Right renal pelvis (tissue), 4 donors: ENCODE measurements at places on chromosomes 2 and 18. TPM values are rescaled to one million over a fixed set of nuclear protein-coding genes. Genes with fewer than 3 reads are reported as not detected.

DNA sequence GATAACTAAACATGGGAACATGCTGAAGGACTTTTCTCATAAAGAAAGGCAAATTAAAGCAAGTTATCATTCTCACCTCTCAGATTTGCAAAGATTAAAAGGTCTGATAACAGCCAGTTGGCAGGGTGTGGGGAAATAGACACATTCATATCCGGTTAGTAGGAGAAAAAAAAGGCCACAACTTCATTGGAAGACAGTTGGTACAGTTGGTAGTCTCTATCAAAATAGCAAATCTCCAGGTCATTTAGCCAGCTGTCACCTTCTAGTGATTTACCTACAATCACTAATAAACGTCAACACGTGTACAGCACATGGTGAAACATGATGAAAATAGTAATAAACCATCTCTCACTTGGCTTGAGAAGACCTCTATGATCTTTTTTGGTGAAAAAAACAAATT is 16.6 kb downstream of the INPP5D start:
- DNase-seq = no peak

DNA sequence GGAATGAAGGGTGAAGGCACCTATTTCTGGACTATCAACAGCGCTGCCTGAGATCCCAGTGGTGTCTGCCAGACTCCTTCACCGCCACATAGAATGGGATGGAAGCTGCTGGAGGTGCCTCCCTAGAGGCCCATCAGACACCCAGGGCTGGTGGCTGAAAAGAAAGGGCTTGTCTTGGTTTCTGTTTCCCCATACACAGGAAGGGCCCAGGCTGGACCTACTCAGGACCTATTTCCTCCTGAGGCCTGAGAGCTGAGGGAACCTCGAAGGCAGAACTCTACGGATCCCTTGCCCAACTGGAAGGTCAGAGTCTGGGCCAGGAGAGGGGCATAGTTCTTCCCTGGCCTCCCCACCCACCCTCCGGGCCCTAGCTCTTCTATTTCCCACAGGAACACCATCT is 2.9 kb upstream of the CLEC4F start:
- no peak for DNase-seq

GRCh38 chr2:241849616-241850543 is 8.8 kb downstream of the PDCD1 start:
- DNase-seq = no peak

The PDE1A gene
- 19.7 TPM for polyA plus RNA-seq
